ENCODE measurements at places on chromosomes 3 and 15.

DNA sequence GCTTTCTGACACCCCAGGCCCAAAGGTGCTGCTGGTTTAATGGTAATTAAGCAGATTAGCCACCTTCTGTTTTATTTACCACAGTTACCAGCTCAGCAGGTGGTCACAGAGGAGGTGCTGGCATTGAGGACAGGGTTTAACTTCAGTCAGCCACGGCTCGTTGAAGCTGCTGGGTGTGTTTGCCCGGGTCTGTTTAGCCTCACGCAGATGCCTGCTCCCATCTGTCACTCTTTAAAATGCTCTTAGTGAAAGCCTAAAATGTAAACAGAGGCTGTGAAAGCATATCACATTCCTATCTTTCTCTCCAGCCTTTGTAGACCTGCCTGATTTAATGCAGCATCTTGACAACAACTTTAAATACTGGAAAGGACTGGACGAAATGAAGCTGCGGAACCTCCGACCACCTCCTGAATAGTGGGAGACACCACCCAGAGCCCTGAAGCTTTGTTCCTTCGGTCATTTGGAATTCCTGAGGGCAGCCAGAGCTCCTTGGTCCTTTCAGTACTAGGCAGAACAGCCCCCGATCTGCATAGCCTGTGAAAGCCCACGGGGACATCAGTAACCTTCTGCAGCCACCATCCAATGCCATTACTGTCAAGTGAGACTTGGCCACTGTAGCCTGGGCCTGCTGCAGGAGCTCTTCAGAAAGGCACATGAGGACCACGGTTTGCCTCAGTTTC lies 156.0 kb downstream of the PDE8A start:
- DNase-seq: no peak

GRCh38 chr3:149638228-149639092 lies 19.4 kb downstream of the WWTR1 start:
- DNase-seq: peak; percentile 65

DNA sequence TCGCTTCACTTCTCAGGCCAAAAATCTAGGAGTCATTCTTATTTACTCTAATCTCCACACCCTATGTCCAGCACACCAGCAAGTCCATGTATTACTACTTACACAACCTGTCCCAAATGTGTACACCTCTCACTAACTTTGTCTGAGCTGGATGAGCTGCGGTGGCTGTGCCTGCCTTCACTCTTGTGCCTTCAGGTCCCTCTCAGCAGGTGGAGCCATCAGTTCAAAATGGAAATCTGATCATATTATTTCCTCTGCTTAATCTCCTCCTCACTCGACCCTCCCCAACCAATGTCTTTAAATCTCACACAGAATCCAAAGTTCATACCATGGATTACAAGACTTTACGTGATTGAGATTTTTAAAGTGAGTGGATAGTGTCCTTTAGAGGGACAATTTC lies 82.8 kb downstream of the SSR3 start:
- no peak for DNase-seq

GRCh38 chr15:45670511-45670910 lies 35.7 kb downstream of the SQOR start:
- no peak for DNase-seq

DNA sequence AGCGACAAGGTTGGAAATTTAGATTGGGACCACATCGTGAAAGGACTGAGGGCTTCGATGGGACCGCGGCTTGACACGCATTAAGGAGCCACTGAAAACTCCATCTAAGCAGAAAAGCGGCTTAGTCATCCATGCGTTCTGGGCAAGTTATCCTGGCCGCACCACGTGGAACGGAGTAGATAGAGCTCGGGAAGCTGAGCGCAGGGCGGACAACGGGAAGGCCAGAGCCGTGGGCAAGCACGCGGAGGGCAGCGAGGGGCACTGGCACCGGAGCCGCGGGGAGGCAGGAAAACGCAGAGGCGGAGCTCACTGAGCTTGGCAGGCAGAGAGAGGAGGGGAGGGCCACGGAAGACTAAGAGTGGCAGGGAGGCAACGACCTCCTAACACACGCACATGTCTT lies 61.3 kb upstream of the VGLL4 start:
- DNase-seq: peak; percentile 76

GRCh38 chr15:41169781-41170180 lies 53.7 kb upstream of the INO80 start:
- DNase-seq: no peak

DNA sequence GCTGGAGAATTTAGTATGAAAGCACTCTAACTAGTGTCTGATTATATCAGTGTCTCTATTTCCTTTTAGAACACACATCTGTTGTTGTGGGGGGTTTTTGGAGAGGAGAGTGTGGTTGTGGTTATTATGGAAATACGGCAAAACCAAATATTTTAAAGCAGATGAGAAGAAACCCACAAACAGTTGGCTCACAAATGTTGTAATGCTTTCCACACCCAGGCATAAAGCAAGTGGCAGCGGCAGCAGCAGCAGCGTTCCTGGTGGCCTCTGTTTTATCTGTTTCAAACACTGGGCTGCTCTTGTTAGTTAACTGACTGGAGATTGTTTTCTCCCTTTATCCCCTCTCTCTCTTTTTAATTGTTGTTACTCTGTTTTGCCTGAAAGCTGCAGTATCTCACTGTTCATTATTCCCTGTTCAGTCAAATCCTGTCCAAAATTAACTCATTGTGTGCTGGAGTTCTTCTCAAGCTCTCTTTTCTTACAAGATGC lies 1045.5 kb upstream of the NR2F2 start:
- DNase-seq: peak; percentile 31

DNA sequence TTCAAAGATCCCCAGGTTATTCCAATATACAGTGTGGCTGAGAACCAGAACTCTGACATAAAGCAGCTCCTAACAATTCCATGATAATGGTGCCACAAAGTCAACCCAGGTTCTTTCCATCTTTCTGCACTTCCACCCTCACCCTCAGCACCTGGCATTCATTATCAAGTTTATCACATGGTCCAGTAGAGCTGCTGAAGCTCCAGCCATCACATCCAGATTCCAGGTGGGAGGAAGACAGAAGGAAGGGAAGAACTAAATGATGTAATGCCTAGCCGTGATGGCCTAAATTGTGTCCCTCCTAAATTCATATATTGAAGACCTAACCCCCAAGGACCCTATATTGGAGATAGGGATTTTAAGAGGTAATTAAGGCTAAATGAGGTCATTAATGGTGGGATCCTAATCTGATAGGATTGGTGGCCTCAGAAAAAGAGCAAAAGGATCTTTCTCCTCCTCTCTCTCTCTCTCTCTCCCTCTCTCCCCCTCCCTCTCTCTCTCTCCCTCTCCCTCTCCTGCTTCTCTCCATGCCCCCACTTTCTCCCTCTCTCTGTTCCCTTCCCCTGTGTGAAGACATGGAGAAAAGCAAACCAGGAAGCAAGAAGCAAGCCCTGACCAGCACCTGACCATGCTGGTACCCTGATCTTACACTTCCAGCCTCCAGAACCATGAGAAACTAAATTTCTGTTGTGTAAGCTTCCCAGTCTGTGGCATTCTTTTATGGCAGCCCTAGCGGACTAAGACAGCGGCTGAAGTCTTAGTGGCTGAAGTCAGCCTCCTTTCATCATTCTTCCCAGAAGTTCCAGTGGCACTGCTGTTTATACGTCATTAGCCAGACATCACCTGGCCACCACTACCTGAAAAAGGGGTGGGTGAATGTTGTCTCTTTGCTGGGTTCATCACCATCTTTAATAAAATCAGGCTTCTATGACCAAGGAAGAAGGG lies 369.7 kb upstream of the PROK2 start:
- DNase-seq: no peak

- no peak for DNase-seq
Measured at GRCh38 chr3:186519021-186519658, 25.0 kb downstream of the CRYGS start.

GRCh38 chr3:150722267-150722666 lies 18.5 kb upstream of the ERICH6 start:
- DNase-seq: no peak

- DNase-seq: peak; percentile 49
Measured at GRCh38 chr3:159897331-159898075, 91.1 kb upstream of the IL12A start.

DNA sequence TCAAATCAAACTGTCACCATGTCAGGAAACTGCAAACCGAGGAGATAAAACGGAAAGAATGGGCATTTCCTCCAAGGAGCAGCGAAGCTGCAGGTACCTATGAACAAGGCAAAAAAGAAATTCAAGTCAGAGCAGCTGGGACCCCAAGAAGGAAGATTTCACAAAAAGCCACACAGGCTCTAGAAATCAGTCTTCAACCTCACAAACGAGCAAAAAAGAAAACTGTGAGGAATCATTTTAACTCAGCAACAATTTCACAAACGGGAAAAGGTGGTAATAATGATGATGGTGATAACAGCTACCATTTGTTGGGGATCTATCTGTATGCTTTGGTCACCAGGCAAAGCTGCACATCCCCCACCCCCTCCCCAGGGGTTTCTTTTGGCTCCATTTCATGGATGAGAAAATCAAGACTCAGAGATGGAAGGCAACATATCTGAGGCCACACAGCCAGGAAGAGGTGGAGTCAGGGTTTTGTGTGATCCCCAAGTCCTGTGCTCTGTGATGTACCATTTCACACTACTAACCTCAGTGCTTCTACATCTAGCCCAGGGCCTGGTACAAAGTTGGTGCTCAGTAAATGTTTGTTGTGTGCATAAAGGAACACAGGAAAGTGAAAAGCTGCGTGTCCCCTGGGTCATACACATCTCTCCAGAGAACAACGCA lies 109.9 kb downstream of the IQSEC1 start:
- DNase-seq: no peak

GRCh38 chr3:54146506-54147239 lies 24.3 kb downstream of the CACNA2D3 start:
- no peak for DNase-seq

GRCh38 chr15:27797765-27798164 lies 301.4 kb downstream of the OCA2 start:
- no peak for DNase-seq

GRCh38 chr3:42701371-42702065 lies 1.1 kb downstream of the HHATL start:
- DNase-seq: no peak

DNA sequence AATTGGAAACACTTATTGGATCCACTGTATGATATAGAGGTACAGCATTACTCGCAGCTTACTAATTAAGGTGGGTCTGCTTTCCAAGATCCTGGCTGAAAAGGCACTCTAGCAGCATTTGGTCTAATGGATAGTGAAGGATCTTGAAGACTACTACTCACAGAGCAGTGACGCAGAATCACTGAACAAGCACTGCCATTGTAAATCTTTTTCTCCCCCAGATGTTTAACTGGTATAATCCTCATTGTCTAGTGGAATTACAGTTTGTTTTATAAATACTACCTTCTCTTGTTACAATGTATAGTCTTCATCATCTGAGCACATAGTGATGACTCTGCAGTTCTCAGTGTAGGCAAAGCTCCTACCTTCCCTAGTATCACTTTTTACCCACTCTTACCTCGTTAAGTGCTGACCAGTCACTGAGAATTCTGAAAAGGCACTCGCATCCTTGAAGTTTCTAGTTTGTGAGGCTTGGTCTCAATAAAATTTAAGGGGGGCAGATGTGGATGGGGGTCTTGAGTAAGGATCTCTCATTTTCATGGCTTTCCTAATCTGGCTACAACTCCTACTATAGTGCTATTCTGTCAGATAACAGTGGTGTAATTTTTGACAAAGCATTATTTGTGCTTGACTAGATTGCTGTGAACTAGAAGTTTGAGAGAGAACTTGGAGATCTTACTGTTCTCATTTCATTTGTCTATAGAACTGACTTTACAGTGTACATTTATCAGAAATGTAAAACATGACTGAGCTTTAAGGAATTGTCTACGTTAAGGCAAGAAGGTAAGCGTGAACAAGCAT lies 23.2 kb downstream of the MAPK6 start:
- no peak for DNase-seq

DNA sequence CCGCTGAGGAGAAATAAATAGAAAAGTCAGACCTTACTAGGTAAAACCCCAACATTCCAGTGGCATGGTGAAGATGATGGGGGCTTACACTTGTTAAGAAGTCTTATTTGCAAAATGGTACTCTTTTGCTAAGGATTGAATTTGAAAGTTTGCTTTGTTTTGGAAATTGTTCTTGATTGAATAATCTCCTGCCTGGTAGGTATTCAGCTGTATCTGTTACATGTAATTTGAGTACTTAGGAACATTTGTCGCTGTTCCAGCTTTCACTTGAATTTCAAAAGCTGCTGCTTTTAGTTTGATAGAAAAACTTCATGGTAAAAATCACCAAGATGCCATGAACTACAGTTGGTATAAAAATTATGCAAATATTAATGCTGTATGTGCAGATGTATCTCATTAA lies 44.6 kb downstream of the TFG start:
- DNase-seq: no peak

DNA sequence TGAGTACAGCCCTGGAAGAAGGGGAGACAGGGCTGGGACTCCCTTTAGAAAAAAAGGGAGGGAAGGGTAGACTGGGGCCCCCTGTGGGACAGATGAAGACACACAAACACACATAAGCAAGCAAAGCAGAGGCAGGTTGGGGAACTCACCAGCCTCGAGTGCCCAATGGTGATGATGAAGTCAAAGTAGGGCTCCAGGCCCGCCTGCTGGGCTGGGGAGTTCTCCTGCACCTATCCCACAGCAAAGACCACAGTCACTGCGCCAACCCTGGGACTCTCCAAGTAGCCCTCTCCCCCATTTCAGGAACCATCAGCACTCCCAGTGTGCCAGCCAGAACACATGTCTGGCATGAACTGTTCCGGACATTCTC lies 4.1 kb downstream of the GORASP1 start:
- DNase-seq: no peak

DNA sequence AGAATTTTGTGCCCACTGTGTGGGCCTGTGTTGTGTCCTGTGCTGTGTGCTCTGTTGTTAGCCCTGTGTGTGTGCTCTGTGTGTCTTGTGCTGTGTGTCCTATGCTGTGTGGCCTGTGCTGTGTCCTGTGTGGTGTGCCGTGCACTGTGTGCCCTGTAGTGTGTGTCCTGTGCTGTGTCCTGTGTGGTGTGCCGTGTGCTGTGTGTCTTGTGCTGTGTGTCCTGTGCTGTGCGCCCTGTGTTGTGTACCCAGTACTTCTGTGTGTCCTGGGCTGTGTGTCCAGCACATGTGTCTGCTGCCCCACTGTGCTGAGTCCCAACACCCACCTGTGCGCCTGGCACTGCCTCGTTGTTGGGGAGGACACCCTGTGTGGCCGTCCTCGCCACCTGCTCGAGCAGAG lies 53.2 kb upstream of the CHRNA7 start:
- DNase-seq: no peak

GRCh38 chr15:39786447-39787056 lies 3.9 kb upstream of the FSIP1 start:
- DNase-seq: peak; percentile 44

- DNase-seq: peak; percentile 44
Measured at GRCh38 chr3:97957617-97958311, 14.5 kb downstream of the RIOX2 start.

- DNase-seq: peak; percentile 41
Measured at GRCh38 chr3:43996379-43997301, 245.0 kb upstream of the TOPAZ1 start.

DNA sequence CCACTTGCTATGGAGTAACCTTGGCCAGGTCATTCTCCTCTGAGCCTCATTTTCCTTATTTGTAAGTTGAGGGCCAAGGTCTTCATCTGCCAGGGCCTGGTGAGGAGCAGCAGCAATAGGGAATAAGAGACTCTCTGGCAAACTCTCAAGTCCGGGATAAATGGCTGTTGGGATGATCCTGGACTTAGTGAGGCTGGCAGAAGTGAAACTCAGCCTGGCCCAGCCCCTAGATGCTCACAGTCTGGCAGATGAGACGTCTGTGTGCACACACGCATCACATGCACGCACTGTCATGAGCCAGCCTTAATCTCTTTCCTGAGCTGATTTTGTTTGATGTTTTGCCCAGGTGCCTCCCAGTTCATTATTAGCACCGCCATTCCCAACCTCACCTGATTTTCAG lies 26.8 kb downstream of the SLC6A6 start:
- DNase-seq: no peak

- DNase-seq: no peak
Measured at GRCh38 chr15:26148156-26148860, 285.2 kb upstream of the ATP10A start.
